ENCODE measurements at places on chromosomes 16 and 17.

DNA sequence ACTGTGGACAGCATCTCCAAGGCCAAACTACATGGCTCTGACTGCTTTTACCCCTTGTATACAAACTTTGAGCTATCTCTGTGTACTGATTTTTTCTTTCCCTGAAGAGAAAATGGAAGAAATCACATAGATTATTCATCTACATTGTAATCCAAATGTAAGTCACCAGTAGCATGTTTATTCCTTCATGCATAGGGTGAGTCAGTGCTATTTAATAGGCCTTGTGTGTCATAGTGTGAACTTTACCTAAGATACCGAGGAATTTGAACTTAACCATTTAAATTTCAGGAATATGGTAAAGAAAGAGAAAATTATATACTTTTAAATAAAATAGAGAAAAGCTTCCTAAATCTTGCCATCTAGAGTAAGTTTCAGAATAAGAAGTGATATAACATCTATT is 16.5 kb downstream of the PHKB start:
- no peak for DNase-seq

DNA sequence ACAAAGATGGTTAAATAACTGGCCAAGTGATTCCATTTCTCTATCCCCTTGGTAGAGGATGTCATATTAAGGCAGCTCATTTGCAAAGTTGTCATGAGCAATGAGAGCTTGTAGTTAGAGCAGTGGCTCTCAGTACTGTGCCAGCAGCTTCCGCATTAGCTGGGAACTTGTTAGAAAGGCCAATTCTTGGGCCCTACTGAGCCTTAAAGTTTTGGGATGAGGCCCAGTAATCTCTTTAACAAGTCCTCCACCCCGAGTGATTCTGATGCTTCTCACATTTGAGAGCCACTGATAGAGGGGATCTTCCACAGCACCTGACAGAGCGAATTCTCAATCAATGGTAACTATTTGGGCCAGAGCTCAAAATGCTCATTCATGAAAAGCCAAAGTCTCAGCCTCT is 20.2 kb upstream of the CCL1 start:
- DNase-seq = no peak

DNA sequence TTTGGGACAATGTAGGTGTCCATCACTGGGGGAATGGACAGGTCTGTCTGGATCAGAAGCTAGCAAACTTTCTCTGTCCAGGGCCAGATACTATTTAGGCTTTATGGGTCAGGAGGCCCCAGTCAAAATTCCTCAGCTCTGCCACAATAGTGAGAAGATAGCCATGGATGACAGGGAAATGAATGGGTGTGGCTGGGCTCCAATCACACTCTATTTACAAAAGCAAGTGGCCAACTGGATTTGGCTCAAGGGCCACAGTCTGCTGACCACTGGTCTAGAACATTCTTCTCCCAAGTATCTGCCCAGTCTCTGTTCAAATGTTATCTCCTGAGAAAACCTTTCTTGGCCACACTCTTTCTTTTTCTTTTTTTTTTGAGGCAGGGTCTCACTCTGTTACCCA is 339.9 kb downstream of the SOX9 start:
- no peak for DNase-seq

DNA sequence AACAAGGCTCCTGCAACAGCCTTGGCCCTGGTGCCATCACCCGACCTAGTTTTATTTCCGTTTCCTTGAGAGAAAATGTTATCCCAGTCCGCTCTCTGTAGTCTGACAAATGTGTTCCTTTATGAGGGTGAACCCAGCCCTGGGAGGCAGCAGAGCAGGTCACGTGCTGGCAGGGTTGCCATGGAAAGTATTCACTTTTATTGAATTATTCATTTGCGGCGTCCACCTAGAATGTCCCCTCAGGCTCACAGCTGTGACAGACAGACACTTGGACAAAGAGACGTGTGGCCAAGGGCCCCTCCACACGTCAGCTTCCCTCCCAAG is 90.0 kb downstream of the WSCD1 start:
- no peak for DNase-seq

GRCh38 chr16:51820176-51820575 is 669.1 kb upstream of the SALL1 start:
- DNase-seq = no peak

- DNase-seq = no peak
Observed at GRCh38 chr17:55772086-55772485, 21.2 kb downstream of the PCTP start.
